Tibial nerve (tissue), 4 donors: ENCODE measurements at places on chromosomes 11 and 22.

DNA sequence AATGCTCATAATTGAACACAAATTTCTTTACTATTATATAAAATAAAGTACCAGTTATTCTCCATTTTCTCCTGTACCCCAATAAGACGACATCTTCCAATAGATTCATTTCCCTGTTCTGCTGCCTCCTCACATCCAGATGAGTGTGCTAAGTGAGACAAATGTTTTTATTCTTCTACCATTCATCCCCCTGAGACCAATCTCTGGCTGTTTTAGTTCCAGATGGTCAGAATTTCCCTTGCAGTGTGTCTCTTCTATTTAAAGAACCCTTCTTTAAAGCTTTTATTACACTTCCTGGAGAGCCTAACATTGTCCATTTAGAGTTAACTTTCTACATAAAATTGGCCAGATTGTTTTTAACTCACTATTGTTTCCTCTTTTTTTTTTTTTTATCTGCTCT is 41.2 kb upstream of the GLYATL1 start:
- DNase-seq = no peak

GRCh38 chr22:36136475-36136874 is 24.1 kb downstream of the APOL3 start:
- no peak for DNase-seq

DNA sequence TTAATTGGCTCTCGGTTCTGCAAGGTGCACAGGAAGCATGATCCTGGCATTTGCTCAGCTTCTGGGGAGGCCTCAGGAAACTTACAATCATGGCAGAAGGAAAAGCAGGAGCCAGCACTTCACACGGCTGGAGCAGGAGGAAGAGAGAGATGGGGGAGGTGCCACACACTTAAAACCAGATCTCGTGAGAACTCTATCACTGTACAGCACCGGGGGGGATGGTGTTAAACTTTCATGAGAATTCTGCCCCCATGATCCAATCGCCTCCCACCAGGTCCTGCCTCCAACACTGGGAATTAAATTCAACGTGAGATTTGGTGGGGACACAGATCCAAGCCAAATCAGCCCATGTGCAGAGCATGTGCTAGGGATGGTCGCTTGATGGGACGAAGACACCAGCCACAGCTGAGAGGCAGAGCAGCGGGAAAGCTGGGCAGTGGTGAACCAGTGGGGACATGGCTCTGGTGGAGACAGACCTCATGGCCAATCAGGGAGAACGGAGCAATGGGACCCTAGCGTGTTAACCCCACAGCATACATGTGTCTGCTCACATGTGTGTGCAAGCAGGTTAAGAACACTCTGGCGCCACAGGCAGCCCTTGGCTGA is 6.2 kb downstream of the TANGO2 start:
- no peak for DNase-seq

DNA sequence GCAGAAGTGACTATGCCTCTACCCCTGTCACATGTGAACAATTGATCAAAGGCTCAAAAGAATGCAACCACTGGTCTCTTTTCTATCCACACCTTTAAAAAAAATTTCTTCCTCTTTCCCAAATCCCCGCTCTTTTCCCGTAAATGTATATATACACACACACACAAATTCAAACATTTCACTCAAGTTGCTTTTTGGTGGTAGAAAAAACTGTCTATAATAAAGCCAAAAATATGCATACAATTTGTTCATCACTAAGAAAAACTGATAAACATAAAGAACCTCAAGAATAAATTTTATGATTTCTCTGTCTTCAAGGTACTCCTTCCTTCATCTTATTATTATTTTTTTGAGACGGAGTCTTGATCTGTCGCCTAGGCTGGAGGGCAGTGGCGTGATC is 5.6 kb downstream of the SMC1B start:
- no peak for DNase-seq

- no peak for DNase-seq
Measured at GRCh38 chr22:42016111-42016510, 17.5 kb downstream of the WBP2NL start.

DNA sequence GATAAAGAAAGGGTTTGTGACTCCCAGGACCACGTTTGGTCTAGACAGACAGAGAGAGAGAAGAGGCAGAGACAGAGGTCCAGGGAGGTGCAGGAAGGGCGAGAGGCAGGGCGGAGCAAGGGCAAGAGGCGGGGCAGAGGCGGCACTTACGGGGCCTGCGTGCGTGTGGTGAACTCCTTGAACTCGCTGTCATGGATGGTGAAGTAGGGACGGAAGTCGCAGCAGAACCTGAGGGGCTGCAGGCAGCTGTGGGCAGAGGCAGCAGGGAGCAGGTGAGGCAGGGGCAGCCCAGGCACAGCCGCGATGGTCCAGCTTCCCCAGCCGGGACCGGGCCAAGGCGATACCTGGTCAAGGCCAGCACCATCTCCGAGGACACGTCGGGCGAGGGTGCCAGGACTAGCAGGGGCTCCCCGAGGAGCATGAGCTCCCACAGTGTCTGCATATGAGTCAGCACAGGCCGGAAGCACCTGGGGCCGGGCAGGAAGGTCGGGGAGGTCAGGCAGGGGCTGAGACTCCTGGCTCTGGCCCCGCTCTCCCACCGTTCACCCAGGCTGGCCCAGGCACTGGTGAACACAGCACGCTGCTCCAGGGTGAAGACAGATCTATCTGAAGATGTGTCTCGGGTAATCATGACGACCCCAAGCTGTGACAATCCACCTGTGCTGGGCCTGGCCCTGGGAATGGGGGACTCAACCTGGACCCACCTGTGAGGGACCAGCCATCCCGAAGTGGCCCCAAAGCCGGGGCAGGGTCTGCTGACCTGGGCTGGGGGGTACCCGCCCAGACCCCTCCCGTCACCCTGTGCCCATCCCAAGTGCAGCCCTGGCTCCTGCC is 7.2 kb upstream of the PLXNB2 start:
- no peak for DNase-seq
